ENCODE measurements at places on chromosomes 13 and 19.

- no peak for DNase-seq
Measured at GRCh38 chr13:23991119-23991518, 93.8 kb upstream of the C1QTNF9B start.

DNA sequence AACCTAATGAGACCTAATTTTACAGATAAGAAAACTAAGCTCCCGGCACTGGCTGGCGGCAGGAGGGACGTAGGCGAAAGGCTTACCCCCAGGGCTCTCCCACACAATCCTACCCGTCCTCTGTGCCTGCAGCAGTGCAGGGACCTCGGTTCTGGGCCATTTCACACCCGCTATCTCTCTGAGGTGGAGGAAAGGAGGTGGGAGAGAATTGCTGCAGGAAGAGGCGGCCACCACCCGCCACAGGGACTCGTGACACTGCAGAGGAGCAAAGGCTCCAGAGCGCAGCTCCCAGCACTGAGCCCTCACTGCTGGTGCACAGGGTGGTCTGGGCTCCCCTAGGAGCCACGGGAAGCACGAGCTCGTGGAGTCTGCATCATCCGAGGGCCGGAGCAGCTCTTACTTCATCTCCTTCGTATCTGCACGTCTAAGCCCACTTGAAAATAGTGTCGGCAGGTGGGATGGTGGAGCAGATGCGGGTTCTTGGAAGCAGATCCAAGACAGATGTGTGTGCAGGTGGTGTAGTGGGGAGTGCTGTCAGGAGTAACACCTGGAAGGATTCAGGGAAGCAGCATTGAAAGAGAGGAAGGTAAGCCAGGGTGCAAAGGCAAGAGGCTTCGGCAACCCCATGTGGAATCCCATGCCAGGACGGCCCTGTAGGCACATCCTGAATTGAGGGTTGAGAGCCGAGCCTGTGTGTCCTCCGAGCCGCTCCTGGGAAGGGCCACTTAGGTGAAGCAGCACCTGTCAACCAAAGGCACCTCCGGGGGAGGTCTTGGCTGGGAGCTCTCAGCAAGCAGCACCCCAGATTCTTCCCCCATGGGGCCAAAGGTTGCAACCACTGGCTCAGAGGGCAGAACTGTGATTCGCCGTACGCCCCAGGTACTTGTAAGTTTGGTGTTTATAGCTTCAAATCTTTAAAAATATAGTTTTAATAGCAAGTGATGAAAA is 115.8 kb upstream of the SPACA7 start:
- no peak for DNase-seq

DNA sequence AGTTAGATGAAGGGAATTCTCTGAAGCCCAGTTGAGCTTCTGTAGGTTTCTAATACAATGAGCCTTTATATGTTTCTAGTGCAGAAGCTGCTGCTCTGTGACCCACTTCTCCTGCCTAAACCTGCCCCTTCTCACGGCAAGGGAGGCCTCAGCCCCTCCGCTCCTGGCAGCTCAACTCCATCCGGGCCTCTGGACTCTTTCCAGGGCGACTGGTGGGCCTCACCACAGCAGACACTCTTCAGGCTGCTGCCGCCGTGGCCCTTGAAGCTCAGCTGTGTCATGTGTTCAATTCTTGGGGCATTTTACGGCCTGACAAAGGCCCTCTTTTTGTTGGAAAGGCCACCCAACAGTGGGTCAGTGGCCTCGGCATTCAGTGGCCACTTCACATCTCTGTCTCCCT is 10.0 kb upstream of the C19orf33 start:
- DNase-seq: no peak

DNA sequence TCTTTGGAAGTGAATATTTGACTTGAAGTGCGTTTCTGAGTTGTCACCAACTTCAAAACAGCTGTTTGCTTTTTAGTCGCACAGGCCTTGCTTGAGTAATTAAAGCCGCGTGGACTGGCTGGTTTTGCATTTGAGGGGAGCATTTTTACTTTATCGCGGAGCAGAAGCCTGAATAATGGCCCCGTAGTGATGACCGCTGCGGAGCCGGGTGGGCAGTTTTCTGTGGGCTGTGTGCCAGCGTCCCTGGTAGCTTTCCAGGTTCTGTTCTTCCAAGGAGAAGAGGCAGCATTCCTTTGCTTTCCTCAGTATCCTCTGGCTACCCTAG is 1.1 kb downstream of the NAA16 start:
- no peak for DNase-seq

- DNase-seq: no peak
Measured at GRCh38 chr19:17564781-17565180, 9.3 kb downstream of the COLGALT1 start.

GRCh38 chr13:79913141-79913827 is 427.6 kb downstream of the SPRY2 start:
- DNase-seq: no peak

DNA sequence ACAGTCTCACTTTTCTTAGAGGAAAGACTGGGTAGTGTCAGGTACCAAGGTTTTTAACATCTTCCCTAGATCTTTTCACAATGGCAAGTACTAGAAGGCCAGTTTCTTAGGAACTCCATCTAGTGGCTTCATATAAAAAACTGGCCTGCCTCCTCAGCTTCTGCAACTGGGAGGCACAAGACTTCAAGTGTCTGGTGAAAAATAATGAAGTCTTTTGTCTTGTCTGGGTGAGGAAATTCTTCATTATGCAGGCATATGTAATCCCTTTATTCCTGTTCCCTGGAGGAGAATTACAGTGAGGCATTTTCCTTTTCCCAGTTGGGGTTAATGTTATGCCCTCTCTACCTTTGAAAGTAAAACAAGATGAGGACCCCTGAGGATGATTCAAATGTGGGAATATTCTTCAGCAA is 300.5 kb downstream of the NALCN start:
- no peak for DNase-seq

DNA sequence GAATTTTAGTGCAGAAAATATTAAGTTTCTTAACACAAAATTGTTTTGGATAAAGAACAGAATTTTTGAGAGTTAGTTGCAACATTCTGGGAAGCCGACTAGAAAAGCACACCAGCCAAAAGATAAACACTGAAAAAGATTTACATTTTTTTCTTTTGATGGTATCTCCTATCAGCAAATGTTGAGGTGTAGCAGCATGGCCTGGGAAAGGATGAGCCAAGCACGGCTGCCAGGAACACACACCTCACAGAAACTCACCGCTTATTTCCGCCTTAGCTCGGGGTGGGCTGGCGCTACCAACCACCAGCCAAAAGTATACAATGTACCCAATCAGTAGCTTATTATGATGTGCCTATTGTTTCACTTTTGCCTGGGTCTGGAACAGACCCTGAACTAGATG is 134.7 kb downstream of the MIPEP start:
- DNase-seq: no peak

DNA sequence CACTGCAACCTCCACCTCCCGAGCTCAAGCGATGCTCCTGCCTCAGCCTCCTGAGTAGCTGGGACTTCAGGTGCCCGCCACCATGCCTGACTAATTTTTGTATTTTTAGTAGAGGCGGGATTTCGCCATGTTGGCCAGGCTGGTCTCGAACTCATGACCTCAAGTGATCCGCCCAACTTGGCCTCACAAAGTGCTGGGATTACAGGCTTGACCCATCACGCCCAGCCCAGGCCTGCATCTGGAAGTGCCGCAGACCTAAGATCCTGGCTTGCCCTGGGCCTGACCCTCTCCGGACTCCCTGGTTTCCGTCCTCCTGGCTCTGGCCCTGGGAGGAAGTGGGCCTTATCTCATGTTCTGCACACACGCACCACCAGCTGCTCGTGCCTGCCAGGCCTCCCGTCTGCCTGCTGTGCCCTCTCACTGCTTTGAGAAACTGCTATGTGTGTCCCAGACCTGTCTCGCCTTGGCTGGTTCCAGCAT is 4.7 kb upstream of the PTGIR start:
- DNase-seq: no peak

- no peak for DNase-seq
Measured at GRCh38 chr19:14503285-14503684, 7.4 kb upstream of the GIPC1 start.

DNA sequence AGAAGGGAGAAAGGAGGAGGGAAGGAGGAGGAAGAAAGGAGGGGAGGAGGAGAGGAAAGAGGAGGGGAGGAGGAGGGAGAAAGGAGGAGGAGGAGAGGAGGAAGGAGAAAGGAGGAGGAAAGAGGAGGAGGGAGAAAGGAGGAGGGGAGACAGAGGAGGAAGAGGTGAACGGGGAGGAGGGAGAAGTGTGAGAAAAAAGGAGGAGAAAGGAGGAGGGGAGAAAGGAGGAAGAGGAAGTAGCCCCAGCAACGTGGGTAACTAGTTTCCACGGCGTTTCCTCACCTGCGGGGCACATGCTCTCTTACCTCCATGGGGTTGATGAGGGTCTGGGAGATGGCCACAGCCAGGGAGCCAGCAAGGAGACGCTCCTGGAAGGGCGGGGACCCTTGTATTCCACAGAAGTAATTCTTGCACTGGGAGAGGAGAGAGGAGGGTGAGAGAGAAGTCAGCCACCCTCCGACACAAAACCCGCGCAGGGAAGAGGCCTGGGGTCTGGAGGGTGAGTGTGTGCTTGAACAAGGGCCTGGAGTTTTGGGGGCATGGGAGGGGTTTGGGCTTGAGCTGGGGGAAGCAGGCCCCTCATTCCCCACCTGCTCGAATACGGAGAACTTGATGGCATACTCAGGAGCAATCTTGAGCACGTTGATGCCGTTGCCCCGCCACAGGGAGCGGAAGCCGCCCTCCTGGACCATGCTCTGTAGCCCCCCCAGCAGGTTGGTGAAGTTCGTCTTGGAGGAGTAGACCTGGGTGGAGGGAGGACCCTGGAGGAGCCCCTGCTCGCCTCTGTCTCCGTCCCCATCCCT is 3.9 kb downstream of the SLC25A41 start:
- DNase-seq: no peak

DNA sequence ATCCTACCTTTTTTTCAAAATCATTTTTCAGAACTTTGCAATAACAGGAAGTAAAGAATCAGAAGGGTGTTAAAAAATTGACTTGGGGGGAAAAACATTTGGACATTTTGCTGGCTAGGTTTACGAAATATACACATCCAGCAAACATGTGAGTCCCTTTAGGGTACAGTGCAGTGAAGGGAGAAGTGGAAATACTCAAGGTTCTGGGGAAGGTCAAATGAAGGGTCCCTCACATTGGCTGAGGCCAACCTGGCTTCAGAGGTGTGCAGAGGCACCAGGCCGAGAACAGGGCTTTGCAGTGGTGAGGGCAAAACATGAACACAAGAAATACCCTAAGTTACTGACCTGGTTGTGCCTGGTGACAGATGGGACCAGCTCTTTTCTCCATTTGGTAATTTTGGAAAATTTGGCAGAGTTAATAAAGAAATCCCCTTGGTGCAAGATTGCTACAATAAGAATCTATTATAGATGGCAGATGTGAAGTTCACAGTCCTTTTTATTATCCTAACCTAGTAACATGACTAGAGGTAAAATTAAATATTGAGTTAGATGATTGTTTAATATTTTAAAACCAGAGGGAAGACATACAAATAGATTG is 1.5 kb upstream of the UPF3A start:
- DNase-seq: no peak

DNA sequence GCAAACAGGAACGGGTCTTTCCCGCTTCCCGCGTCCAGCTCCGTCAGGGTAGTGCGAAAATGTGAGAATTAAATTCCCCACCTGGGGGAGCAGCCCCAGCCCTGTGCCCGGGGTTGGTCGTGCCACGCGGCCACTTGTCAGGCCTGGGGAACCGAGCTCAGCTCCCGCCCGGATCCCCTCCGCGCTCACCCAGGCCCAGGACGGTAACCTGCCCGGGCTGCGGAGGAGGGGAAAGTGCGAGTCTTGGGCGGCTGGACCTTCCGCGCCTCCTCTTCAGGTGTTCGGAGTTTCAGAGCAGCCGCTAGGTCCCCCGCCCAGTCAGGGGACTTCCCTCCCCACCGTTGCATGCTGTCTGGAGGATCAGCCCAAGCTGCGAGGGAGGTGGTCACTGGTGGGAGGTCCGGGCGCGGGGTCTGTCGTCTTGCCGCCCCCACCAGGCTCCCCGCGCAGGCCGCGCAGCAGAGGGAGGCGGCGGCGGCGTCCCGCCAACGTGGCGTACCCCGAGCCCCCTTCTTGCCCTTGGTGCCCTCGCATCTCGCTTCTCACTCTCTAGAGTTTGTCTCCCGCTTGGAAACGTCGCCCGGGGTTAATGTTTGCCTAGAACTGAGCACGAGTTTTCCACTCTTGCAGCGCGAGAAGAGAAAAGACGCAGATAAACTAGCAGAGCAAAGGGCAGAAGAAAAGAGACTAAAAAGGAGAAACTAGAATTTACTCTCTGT is 8.1 kb downstream of the URAD start:
- no peak for DNase-seq
